GM03348 (cell line): ENCODE measurements at places on chromosomes 6 and 20.

GRCh38 chr6:85416766-85417165 lies 33.1 kb upstream of the NT5E start:
- DNase-seq, result no peak

GRCh38 chr20:58112017-58112781 lies 116.3 kb downstream of the ANKRD60 start:
- DNase-seq, result peak; percentile 89

GRCh38 chr20:59340201-59340885 lies 39.9 kb downstream of the EDN3 start:
- no peak for DNase-seq

DNA sequence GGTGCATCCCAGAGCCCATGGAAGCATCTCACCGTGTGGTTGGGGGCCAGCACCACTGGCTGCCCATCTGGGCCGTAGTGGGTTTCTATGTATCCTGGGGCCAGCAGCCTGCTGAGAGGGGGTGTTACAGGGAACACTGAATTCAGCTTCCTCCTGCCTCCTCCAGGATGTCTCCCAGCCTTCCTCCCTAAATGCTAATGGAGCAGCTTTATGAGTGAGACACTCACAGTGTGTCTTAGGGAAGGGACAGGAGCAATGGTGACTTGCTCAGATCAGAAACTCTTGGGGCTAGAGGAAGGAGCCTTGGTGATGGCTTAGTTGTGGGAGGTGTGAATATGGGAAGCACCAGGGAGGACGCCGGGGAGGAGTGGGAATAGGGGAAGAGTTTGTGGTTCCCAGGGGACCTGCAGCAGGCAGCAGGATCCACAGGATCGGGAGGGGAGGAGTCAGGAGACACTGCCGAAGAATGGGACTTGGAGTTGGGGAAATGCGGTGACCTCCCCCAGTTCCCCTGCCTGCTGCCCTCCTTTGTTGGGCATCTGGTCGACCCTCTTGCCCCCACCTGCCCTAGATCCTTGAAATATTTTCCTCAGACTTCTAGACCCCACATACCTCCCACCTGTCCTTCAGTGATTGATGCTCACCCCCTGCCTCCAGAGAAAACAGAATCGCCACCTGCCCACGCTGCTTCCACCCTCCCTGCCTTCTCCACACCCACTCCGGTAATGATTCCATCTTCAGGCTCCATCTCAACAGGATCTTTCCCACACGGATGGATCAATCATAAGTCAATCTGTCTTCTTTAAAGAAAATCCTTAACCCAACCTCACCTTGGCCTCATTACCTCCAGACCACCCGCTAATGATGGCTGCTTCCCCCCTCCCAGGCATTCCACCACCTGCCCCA lies 6.6 kb downstream of the ADAM33 start:
- no peak for DNase-seq

- DNase-seq, result no peak
Measured at GRCh38 chr6:79494841-79495240, 42.4 kb downstream of the LCA5 start.

GRCh38 chr6:44161997-44162338 lies 3.3 kb downstream of the CAPN11 start:
- DNase-seq, result peak; percentile 69

- peak; percentile 42 for DNase-seq
Measured at GRCh38 chr20:23782366-23782983, 31.7 kb upstream of the CST1 start.

GRCh38 chr6:46773201-46773855 lies 19.9 kb upstream of the MEP1A start:
- no peak for DNase-seq

DNA sequence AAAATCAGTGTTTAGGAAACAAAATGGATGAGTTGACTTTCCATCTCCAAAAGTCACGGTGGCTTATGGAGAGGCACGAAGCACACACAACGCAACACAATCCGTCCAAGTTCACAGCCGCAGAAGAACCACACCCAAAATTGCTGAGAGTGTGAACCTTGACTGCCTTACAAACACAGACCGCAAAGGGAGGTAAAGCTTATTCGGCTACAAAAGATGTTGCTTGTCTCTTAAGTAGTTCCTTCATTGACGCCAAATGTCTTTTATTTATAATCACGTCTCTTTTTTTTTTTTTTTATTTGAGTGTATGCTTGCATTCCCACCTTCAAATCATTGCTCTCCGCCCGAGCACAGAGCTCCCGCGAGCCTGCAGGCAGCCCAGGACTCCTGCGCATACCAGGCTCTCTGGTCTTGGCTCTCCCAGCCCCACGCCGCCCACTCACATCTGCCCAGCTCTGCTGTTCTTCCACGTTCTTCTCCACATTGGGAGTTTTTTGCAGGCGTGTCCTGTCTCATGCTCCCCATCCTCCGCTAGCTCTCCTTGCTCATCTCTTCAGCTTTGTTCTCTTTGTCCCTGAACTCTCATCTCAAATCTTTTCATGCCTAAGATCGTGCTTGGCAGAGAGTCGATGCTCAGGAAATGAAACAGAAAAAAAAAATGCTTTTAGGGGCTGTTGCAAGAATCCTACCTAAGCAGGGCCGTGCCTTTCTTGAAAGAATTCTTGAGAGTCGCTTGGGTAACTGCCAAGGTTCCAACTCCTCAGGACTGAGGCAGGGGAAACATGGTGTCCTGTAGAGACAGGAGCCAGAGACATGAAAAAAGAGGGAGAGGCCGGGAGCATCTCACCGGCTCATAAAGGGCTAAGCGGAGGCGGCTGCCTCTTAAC lies 25.8 kb downstream of the LY86 start:
- DNase-seq, result no peak
